ENCODE measurements at places on chromosomes 4 and X.

GRCh38 chrX:152149648-152150047 lies 11.3 kb upstream of the MAGEA10 start:
- DNase-seq, result no peak

GRCh38 chrX:147173594-147173993 lies 359.1 kb upstream of the CXorf51A start:
- no peak for DNase-seq

GRCh38 chr4:123083646-123084045 lies 161.2 kb upstream of the NUDT6 start:
- no peak for DNase-seq

DNA sequence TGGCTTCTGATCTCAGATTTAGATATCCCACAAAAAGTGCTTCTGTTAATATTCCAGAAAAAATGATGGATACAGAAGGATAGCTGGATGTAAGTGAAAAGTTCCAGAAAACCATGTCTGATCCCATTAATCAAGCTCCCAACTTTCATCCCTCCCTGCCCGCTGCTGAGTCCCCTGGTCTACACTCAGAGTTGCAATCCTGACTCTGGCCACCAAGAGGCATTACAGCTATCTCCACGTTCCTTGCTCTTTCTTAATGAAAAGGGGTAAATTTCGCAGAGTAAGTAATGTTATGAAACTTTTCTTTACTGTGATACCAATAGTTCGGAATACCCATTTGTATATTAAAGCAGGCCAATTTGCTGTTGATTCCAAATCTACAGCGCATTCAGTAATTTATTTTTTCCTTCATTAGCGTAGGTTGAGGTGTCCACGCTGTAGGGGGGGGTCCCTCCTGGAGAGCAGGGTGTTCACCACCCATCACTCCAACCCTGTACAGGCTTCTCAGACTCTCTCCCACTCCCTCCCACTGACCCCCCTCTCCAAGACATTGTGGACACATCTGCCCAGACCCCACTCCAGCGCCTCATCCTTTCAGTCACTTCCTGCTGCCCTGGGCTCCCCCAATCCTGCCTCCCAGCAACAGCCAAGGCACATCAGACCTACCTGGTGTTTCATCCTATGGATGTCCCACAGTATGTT lies 55.1 kb downstream of the RAB40A start:
- peak; percentile 24 for DNase-seq

DNA sequence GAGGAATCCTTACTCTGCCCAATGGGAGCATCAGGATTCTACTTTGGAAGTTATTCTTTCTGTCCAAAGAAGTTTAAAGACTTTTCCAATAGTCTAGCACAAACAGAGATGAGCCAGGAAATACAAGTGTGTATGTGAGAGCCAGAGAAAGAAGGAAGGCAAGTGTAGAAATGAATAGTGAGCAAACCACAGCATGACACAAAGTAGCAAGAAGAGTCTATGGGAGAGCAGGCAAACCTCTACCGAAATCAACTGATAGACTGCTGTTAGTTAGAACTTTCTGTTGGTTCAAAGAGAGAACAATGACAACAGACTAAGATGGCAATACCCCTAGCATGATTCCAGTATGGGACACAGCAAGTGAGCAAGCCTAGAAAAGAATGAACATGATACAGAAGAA lies 16.1 kb upstream of the GPR34 start:
- DNase-seq, result no peak

- no peak for DNase-seq
These were observed 4.0 kb upstream of the SH2D1A start for GRCh38 chrX:124342174-124342867.

GRCh38 chr4:187309456-187309855 lies 585.8 kb upstream of the FAT1 start:
- no peak for DNase-seq

DNA sequence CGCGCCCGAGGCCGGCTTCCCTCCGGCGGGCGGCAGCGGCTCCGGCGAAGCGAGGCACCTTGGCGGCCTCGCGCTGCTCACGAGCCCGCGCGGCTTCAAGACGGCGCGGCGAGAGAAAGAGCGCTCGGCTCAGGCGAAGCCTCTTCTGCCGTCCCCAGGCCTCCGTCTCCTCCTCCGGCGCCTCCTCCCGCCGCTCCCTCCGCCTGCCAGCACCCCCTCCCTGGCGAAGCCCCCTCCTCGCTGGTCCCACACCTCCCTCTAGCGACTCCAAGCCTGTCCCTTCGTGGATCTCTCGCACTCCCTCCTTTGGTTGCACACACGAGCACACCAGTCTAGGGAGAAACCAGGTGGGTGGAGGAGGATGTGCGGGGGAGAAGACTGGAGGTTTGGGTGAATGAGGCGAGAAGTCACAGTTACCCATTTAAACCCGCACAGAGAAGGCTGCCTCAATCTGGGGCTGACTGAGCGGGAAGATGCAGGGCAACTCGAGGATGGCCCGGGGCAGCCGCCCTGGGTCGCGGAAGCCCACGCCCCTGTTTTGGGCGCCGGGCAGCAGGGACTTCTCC lies at the start of gene CAMK2D:
Gene CAMK2D, minus strand, starts transcription at position 119 of the 566 bp plus-strand sequence. CDS start 670 bp downstream, outside the sequence.
- DNase-seq, result peak; percentile 89

- no peak for DNase-seq
These were observed 93.0 kb downstream of the FAM53A start for GRCh38 chr4:1591107-1591506.

GRCh38 chr4:65399084-65399483 lies 271.2 kb downstream of the EPHA5 start:
- no peak for DNase-seq

GRCh38 chrX:43870758-43871419 lies 11.4 kb downstream of the MAOB start:
- no peak for DNase-seq

- DNase-seq, result no peak
These were observed 39.6 kb downstream of the SCD5 start for GRCh38 chr4:82758701-82759685.

DNA sequence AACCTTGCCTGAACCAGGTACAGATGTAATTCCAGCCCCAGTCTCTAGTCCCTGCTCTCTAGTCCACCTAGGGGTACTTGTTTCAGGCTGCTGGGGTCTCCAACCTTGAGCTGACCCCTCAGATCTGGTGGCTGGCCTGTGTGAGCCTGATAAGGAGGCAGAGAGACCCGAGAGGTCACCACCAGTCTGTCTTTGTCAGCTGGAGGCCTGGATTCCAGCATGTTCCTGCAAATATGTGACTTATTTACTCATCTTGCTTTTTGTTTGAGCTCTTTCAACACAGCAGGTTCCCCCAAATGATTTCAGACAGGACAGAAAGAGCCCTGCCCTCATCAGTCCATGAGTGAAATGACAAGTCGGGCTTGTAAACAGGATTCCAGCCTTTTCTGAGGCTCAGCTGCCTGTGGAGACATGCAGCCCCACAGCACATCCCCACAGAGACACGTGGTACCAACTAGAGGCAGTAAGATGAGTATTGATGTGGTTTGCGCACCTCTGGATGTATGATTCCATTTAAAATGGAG lies 37.5 kb upstream of the STK26 start:
- DNase-seq, result no peak

- no peak for DNase-seq
These were observed at the start of gene KIAA1210 for GRCh38 chrX:119127650-119128049. Gene KIAA1210, minus strand, starts transcription at chrX:119127812. Its CDS starts 4,170 bp downstream, at chrX:119123642.

- DNase-seq, result no peak
These were observed 205.4 kb downstream of the SPATA18 start for GRCh38 chr4:52256522-52256921.

DNA sequence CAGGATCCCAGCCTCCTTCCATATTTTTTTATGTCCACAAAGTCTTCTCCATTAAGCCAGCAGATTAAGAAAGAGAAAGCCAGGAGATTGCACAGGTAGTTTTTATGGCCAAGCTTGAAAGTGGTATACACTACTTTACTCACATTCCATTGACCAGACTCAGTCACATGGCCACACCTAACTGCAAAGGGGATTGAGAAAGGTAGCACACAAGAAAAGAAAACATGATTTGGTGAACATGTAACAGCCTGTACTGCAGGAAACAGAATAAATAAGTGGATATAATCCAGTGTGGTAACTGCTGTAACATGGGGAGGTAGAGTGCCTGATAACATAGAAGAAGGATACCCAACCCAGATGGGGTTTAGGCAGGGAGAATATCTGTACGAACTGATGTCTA lies 43.9 kb downstream of the HOPX start:
- no peak for DNase-seq

GRCh38 chr4:19135895-19136633 lies 1114.5 kb upstream of the LCORL start:
- no peak for DNase-seq

GRCh38 chr4:1992468-1993168 lies 16.2 kb downstream of the NELFA start:
- no peak for DNase-seq

GRCh38 chr4:113328514-113328913 lies 279.1 kb downstream of the ANK2 start:
- DNase-seq, result no peak
